ENCODE measurements at places on chromosomes 6 and 20.

GRCh38 chr6:7432391-7433120 is 42.9 kb downstream of the RIOK1 start:
- DNase-seq, result no peak

GRCh38 chr6:139538366-139538765 is 163.9 kb upstream of the CITED2 start:
- peak; percentile 85 for DNase-seq

DNA sequence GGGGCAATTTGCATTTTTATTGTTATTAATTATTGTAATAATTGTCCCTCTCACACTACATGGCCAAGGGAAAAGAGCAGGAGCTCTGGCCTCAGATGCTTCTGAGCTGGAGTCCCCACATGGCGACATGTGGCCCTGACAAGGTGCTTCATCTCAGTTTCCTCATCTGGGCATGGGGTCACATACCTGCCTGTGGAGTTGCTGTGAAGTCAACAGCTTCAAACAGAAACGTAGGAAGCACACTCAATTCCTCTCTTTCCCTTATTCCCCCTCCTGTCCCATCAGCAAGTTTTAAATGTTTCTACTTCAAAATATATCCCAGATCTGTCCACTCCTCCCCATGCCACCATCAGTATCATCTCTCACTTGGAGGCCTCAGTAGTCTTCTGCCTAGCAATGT is 8.7 kb downstream of the CPNE5 start:
- DNase-seq, result no peak

DNA sequence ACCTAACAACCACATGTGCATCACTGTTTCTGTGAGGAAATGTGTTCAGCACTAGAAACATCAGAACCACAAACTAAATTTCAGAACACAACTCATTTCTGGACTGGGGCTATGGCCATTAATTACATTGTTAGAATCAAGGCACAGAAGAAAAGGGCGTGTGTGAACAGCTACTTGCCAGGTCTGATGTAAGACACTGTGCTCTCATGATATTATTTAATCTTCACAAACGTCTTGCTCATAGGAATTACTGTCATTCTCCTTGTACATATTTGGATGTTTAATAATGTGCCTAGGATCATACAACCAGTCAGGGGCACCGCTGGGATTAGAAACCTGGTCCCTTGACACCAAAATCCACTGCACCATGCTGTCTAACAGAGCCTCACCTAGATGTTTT is 14.8 kb downstream of the ADGRF1 start:
- no peak for DNase-seq

DNA sequence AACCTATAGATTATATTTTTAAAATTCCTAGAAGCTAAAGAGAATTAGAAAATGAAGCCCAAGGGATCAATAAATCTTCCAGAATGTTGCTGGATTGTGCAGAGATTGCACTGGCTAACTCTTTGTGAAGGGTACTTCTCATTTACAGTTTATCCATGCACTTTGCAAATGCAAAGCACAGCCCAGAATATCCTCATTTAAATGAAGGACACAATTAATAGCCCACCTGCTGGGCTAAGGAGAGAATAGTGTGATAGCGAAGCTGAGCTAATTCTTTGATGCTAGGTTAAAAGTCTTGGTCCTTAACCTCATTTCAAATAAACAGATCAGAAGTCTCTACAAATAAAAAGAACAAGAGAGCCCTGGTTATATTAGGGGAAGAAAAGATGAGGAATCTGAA is 72.5 kb downstream of the SMPDL3A start:
- no peak for DNase-seq

DNA sequence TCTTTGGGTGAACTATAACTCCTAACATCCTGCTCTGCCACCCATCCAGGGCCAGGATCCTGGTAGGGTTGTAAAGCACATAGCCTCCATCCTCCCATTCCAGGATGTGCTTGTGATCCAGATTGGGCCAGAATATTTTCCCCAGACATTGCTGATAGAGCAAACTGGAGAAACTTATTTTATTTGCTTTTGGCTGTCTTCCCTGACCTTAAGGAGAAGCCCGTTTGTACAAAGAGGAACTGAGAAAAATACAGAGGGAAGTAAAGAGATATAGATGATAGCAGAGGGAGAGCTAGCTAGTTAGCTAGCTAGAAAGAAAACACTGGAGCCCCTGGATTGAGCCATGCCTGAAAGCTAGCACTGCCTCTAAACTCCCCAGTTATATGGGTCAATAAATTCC is 9.0 kb upstream of the HDAC2 start:
- DNase-seq, result no peak

- DNase-seq, result no peak
These were observed 208.4 kb upstream of the DTNBP1 start for GRCh38 chr6:15871276-15871675.

GRCh38 chr6:108492131-108492766 is 68.5 kb upstream of the FOXO3 start:
- peak; percentile 44 for DNase-seq
